ENCODE measurements at places on chromosomes 1 and 21. TPM values are rescaled to one million over a fixed set of nuclear protein-coding genes. Genes with fewer than 3 reads are reported as not detected.

Gene MTOR
- 13.6 TPM for total RNA-seq

Gene NUF2
- total RNA-seq: 30.8 TPM

Gene SDC3
- total RNA-seq: 10.8 TPM

Gene CFAP126
- 0.20 TPM for total RNA-seq

Gene FCRL5
- not detected for total RNA-seq

All from A549 treated with RU486 at 1 μM for 4 hours (cell line).